ENCODE measurements at places on chromosomes 12 and 14.

- no peak for DNase-seq
Observed at GRCh38 chr12:67792185-67792584, 143.6 kb downstream of the DYRK2 start.

- no peak for DNase-seq
Observed at GRCh38 chr12:32828120-32828519, 68.5 kb downstream of the PKP2 start.

DNA sequence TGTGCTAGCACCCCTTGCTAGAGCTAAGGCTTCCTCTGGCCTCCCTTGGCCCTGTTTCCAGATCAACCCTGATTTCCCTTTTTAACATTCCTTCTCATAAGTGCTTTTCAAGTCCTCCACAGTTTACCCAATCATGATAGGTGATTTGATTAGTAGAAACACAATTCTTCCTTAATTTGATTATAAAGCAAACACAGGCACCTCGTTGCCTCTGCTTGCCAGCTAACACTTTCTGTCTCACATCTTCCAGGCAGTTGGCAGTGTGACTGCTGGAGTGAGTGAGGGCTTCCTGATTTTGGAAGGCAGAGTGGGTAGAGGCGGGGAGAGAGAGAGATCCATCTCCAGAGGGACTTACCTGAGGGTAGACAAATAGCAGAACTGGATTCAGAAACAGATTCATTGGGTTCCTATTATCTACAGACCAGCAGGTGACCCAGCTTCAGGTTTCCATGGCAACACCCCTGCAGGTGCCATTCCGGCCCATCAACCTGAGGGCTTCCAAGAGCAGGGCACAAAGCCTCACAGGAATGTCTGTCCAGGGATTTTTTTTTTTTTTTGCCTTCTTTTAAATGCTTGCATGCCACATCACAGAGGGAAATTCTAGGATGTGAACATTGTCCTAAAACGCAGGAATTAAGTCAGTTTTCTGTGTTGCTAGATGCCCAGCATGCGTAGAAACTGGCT lies 77.7 kb downstream of the PLXNC1 start:
- no peak for DNase-seq

DNA sequence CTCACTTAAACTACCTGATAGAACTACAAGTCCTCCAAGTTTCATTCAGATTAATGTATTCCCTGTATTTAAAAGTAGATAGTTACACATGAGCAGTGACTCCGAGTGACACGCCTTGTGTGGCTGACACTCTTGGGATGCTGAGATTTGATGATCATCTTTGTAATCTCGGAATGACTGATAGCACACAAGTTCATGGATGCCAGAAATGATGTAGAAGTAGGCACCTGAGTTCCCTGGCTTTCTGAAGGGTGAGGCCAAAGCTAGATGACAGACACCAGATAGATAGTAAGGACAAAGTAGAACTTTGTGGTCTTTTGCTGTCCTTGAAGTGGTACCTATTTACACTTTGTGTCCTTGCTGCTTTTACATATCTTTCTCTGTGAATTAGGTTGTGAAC lies 491.2 kb downstream of the PCNX1 start:
- DNase-seq, result no peak

GRCh38 chr12:52531566-52532300 lies 11.5 kb upstream of the KRT5 start:
- no peak for DNase-seq

DNA sequence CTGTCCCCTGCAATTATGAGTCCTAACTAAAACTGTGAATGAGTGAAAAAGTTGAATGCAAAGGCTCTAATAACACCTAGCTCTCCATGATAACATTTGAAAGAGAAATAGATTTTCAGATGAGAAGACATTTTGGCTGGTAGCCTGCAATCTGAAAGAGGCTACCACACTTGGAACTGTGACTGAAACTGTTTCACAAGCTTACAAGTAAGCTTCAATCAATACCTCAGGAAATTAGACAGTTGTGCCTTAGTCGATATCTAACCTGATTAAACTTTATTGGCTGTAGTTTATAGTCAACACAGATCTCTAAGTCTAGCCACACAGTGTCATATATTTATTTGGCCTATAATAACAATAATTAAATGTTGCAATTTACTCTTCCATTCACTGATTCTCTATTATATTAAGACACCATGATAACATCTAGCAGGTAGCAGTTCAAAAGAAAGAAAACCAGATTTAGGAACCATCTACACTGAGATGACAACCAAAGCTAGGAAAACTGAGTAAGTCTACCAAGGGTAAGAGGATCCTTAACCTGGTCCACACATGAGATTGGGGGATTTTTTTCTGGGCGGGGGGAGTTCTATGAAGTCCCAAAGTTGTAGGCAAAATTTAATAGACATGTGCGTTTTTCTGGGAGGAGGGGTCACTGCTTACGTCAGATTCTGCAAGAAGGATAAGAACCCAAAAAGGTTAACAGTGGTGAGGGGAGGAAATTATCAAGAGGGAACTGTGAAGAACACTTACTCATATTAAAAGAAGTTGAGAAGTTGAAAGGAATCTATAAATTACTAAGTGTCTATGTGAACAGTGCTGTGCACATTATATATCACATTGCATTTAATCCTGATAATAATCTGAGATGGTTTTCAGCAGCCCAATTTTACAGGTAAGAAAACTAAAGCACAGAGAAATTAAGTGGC lies 65.8 kb downstream of the NUMB start:
- no peak for DNase-seq

GRCh38 chr14:63677891-63678379 lies 36.3 kb upstream of the WDR89 start:
- no peak for DNase-seq

DNA sequence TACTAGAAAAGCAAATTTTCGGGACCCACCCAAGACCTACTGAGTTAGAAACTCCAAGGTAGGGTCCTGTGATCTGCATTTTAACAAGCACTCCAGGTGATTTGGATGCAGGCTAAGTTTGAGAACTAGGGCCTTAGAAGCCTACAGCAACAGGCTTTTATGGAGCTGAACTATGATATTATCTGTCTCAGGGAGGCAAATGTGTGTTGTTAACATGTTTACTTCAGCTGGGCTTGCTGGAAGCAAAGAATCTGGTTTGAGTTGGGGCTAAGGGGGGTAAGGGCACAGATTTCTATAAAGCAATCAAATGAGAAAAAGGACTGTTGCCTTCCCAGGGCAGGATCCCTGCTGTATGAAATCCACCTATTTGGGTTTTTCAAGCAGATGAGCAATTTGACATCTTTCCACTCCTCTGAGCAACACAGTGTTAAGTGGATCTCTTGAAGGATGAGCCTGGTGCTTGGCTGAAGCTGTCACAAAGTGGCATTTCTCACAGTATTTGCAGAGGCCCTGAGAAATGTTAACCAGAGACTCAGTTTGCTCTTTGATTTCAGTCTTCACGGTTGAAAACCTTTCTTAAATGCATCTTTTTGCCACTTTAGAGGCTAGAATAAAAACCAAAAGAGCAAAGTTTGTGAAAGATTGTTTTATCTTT lies 36.2 kb upstream of the SOCS2 start:
- DNase-seq, result no peak

- no peak for DNase-seq
Observed at GRCh38 chr14:45308745-45309397, 55.9 kb upstream of the MIS18BP1 start.

GRCh38 chr14:76424359-76424758 lies 48.4 kb downstream of the ESRRB start:
- no peak for DNase-seq

DNA sequence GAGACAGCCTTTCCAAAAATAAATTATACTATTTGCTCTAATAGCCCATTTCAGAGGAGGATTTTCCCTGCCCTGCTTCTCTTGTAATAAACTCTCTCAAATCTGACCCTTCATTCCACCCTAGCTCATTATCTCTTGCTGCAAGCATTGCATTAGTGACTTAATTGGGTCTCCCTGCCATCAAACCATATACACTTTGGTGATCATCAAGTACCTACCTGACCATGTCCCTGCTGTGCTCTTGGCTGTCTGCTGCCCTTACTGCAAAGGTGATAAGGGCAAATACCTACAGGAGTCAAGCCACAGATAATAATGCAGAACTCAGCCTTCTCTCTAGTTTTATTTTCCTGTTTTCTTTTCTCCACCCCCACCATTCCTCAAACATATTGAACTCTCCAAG lies 88.4 kb downstream of the LIN7A start:
- DNase-seq, result no peak

DNA sequence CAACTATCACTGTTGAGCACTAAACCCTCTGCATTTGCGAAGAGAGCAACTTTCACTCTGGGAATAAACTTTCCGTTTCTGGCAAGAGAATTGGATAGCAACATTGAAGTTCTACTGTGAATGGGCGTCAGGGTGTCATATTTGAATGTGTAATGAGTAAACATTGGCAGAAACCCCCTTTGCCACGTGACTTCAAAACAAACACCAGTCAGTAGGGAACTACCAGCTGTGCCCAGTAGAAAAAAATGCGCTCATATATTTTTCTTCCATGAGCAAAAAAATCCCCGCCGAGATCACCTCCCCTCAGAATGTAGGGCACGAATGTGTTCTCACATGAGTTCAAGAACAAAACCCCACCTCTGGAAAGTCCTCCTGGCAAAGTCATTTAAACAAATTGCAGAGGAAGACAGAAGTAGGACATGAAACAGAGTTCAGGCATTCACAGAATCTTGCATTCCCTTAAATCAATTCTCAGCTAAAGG lies 80.6 kb downstream of the BTG1 start:
- DNase-seq, result no peak

DNA sequence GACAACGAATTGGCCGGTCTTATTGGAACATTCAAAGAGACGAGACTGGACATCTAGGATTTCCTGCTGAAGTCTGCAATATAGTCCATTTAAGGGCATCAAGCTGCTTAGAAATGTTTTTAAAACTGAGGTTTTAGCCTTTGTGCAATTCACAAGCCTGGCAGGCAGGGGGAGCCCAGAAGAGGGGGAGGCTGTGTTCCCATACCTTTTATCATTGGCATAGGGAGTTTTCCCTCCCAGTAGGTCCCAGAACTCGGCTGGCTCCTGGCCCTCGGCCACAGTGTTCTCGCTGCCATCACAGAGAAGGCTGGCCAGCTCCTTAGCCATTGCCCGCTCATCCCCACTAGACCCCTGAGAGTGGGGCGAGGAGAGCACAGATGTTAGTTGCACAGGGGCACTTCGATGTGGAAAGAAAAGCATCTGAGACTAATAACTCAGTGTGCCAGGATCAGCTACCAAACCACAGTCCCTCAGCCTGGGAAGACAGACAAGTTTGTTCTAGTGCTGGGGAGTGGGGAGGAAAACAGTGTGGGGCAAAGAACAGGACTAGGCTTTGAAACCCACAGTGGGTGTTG lies 15.1 kb downstream of the AVIL start:
- DNase-seq, result peak; percentile 35

- DNase-seq, result no peak
Observed at GRCh38 chr12:623172-623864, 39.9 kb downstream of the NINJ2 start.

- DNase-seq, result no peak
Observed at GRCh38 chr14:68730348-68730747, 62.5 kb downstream of the ZFP36L1 start.

DNA sequence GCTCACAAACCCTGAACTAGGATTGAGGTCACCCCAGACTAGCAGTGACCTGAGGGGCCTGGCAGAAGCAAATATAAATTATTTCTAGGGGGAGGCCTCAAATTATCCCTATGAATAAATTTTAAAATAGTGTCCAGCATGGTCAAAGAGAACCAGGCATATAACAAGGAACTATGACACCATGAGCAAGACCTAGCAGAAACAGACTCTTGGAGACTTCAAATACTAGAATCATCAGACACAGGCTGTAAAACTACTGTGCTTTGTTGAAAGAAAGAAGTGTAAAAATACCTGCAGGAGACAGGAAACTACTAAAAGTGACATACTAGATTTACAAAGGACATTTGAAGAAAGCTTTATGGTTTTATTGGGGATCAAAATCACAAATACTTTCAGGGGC lies 3.2 kb upstream of the BCL7A start:
- no peak for DNase-seq

DNA sequence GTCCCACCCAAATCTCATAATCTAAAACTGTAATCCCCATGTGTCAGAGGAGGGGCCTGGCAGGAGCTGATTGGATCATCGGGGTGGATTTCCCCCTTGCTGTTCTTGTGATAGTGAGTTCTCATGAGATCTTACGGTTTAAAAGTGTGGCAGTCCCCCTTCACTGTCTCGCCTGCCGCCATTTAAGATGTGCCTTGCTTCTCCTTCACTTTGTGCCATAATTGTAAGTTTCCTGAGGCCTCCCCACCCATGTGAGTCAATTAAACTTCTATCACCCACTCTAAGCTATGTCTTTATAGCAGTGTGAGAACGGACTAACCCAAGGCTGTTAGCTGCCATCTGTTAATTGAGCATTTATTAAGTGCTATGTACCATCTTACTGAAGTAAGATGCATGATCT lies 105.1 kb downstream of the PTPN11 start:
- no peak for DNase-seq

GRCh38 chr12:108004319-108004718 lies 124.8 kb upstream of the WSCD2 start:
- peak; percentile 20 for DNase-seq

DNA sequence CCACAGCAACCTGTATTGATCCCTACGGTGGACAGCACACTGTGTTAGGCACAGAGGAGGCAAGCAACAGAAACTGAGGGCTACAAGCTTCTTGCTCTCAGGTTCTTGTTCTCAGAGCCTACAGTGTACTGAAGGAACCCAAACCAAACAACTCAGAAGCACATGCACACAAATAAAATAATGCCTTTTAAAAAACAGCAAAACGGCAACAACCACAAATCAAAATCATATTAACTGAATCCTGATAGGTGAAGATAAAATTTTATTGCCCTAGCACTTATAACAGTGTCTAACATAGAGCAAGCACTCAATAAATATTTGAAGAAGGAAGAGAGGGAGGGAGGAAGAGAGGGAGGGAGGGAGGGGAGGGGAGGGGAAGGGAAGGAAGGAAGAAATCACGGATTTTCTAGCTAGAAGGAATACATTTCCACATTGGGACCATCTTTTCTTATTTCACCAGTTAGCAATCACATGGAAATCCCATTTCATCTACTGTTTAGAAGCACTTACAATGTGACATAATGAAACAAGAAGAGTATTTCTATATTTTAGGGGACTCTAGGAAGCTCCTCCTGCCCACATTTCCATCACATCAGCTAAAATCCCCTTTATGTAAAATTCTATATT lies 27.2 kb downstream of the DMAC2L start:
- no peak for DNase-seq

GRCh38 chr14:46197856-46198255 lies 453.7 kb downstream of the RPL10L start:
- DNase-seq, result no peak

All from NCI-H524 (cell line).